ENCODE measurements at places on chromosomes 4 and X.

- DNase-seq, result peak; percentile 97
These were observed at the start of gene SCOC for GRCh38 chr4:140373328-140374129. Gene SCOC (plus strand): TSS chr4:140373646. CDS start chr4:140379171, 5,525 bp downstream.

DNA sequence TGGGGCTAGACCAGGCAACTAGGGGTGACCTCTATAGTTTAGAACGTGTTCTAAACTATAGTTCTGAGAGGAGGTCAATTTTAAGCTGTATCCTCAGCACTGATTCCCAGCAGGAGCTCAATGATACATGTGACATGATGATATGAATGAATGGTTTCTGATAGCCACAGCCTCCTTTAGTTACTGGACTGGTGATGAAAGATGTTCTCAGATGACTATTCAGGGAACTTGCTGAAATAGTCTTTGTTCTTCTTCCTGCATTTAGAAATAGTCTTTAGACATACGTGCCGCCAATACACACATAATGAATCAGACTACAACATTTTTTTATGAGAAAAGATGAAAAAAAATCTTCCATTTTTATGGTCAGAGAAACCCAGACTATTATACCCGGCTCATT, 116.3 kb upstream of the TMEM150C start:
- no peak for DNase-seq

DNA sequence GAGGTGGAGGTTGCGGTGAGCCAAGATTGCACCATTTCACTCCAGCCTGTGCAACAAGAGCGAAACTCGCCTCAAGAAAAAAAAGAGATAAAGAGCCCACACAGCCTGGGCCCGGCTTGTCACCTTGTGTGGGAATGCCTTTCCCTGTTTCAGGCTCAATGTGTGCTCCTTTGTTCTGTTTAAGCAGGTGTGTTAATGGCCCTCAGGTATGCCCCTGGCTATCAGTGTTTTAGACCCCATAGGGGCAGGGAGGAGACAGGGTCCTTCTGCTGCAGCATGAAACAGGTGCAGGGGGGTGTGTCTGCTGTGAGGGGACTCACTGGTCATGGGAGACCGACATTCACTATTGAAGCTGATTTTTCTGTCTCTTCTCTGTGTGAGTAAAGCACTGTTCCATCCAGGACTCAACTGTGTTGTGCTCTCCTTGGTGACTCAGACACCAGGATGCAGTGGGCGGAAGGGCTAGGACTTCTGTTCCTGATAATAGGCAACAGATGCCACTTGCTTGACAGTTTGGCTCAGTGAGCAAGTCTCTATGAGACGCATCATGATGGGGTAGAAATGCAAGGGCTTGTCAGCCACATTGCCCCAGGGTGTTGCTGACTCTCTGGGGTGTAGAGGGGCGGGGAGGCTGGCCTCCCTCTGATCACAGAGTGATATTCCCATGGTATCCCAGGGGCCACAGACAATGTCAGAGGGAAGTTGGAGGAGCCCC, 15.6 kb upstream of the LAP3 start:
- DNase-seq, result peak; percentile 57

DNA sequence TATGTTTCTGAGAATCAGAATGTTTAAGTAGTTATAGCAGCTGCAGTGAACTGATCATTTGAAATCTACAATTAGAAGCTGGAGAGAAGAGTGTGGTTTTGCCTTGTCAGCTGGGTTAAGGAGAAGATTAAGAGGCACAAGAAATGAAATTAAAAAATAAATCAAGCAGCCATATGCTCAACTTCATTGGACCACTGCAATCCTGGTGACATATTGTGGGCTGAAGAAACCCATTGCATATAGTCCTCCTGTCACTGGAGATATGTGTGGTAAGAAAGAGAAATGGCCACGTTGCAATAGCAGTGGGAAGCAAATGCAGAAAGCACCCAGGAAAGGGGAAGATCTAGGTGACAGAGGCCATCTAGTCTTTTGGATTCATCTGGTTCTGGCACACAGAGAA, 63.0 kb downstream of the INTS12 start:
- DNase-seq, result no peak

GRCh38 chrX:3006495-3006894, at the start of gene ARSH:
Gene ARSH (plus strand): TSS chrX:3006546. CDS start chrX:3006613, 67 bp downstream.
- no peak for DNase-seq

- peak; percentile 76 for DNase-seq
These were observed 1862.5 kb upstream of the TENM3 start for GRCh38 chr4:180380733-180381132.

DNA sequence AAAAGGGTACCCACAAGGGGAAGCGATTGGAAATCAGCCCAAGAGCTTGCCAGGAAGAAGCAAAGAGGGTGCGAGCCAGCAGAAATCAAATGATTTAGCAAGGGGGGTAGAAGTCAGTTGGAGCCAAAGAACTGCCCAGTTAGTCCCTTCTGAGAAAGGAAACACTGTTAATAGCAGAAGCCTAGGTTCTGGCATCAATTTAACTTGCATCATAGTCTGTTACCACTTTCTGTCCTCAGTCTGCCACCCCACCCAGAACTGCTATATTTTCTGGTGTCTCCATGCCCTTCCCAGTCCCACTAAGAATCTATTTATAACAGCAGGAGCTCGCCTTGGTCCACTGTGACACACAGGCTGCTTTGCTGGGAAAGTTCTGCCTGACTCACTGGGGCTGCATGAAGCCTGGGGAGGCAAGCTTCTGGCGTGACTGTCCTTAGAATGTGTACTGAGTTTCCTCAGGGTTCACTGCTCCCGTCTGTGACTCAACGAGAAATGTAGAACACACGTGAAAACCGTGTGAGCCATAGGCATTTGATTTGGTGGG, 157.8 kb upstream of the TTC29 start:
- peak; percentile 98 for DNase-seq

All from astrocyte (in vitro differentiated cells and primary cell).